Mesothelial cell of epicardium (in vitro differentiated cells): ENCODE measurements at places on chromosomes 16 and 17.

DNA sequence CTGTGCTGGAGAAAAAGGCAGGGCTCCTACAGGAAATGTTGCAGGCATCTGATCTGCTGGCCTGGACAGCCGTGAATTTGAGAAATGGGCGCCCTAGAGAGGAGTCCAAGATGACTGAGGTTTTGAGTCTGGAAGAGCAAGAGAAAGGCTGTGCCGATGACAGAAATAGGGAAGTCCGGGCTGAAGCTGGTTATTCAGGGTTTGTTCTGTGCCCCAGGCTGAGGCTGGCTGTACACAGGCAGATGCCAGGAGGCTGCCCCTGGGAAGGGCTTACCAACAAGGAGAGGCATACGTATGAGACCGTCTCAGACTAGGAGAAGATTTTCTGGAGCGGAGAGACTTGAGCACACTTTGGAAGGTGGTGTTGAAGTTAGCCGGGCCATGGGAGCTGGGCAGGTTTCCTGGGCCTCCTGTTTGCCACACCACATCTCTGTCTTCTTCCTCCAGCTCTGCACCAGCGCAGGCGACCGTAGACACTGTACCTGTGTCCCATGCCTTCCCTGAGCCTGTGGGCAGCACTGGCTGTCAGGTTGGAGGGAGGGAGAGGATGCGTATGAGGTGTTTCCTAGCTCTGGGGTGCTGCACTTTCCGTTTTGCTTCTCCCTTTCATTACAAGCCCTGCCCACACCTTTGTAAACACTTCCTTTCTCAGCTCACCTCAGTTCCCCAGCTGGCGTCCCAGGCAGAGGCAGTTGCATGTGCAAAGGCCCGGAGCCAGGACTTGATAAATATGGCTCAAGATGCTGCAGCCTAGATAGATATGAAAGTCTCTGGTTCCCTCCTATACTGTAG is 80.8 kb downstream of the SPECC1 start:
- DNase-seq, result no peak

GRCh38 chr17:71273441-71273840 is 847.4 kb upstream of the SOX9 start:
- no peak for DNase-seq

DNA sequence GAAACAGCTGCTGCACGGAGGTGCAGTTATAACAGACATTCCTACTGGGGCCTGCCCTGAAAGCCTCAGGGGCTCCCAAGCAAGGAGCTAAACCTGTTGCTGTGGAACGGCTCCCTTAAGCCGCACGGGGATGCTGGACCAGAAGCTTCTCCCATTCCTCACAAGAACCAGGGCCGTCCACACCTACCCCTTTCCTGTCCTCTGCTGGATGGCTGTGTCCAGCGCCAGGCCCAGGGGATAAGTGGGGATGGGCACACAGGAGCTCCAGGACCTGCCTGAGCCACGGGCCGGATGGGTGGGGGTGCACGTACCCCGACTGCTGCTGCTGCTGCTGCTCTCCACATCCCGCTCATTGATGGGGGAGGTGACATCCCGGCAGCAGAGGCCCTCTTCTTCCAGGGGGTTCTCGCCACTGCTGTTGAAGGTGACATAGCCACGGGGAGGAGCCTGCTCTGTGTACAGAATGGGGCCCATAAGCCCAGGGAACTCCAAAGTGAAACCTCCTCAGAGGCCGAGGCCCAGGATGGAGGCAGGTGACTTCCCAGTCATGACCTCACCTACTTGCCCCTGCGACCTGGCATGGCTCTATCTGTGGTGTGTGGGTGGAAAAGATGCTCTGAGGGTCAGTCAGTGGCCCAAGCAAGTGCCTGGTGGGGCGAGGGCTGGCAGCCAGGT is 8.6 kb downstream of the NUDT16L1 start:
- DNase-seq, result no peak

DNA sequence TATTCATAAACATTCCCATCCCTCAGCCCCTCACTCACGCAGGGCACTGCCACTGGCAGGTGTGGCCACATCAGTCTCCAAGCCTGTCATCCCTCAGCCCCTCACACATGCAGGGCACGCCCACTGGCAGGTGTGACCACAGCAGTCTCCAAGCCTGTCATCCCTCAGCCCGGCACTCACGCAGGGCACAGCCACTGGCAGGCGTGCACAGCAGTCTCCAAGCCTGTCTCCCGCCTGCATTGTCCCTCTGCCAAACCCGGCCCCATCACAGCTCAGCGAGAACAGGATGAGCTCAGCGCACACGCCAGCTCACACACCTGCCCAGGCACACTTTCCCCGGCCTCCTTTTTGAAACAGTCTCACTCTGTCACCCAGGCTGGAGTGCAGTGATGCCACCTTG is 11.4 kb upstream of the KREMEN2 start:
- no peak for DNase-seq

GRCh38 chr17:35889241-35889640 is 9.1 kb upstream of the CCL5 start:
- no peak for DNase-seq

DNA sequence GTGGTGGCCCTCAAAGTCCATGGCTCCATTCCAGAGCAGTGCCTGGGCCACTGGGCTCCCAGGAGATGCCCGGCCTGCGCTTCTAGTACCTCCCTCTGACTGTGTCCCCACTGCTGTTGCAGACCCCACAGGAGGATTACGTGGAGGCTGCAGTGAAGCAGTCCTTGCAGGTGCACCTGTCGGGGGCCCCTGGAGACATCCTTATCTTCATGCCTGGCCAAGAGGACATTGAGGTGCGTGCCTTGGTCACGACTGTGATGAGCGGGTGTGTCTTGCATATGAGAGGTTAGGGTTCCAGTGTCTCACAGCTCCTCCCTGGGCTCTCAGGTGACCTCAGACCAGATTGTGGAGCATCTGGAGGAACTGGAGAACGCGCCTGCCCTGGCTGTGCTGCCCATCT is 11.3 kb downstream of the DHX38 start:
- no peak for DNase-seq

GRCh38 chr17:77385750-77386501 is 245.2 kb downstream of the SEC14L1 start:
- no peak for DNase-seq

GRCh38 chr17:17763136-17763535 is 73.7 kb downstream of the SREBF1 start:
- DNase-seq, result no peak

GRCh38 chr16:28324235-28324886 is 32.0 kb downstream of the SBK1 start:
- no peak for DNase-seq

GRCh38 chr17:1617620-1618174 is 10.9 kb downstream of the SLC43A2 start:
- no peak for DNase-seq

GRCh38 chr16:77647726-77648125 is 74.6 kb upstream of the NUDT7 start:
- no peak for DNase-seq

DNA sequence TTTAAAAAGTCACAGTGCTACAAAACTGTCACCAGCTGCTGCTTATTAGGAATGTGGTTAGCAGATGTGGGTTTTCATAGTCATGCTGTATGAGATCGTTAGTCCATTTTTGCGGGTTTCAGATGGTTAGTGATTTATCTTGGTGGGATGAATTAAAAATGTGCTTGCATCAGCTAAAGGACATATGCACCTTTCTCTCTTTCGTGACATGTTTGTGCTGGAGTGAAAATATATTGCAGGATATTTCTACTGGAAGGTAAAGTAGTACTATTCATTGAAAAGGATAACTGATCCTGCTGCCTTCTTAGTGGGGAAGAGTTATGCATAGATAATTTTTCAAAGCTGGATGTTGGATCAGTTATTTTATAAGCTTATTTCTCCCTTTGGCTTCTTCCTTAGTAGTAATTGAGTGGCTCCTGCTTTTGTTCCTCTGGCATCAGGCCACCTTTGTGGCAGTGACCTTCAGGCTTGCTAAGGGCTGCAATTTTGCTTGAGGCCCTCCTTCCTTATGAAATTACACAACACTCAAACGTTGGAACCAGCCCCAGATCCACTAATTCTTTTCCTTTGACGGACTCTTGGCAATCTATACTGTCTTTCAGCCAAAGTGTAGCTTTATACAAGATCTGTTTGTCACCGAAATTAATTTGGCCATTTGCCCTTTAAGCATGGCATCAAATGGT is 7.5 kb upstream of the SNTB2 start:
- DNase-seq, result no peak

GRCh38 chr17:43020789-43021740 is 1.1 kb downstream of the VAT1 start:
- no peak for DNase-seq

GRCh38 chr17:12242345-12242954 is 221.8 kb downstream of the MAP2K4 start:
- DNase-seq, result no peak

GRCh38 chr17:64661976-64662773 is at the start of gene SMURF2:
Gene SMURF2, minus strand, starts transcription at chr17:64662307. Its CDS starts 427 bp downstream, at chr17:64661880.
- DNase-seq, result peak; percentile 73

DNA sequence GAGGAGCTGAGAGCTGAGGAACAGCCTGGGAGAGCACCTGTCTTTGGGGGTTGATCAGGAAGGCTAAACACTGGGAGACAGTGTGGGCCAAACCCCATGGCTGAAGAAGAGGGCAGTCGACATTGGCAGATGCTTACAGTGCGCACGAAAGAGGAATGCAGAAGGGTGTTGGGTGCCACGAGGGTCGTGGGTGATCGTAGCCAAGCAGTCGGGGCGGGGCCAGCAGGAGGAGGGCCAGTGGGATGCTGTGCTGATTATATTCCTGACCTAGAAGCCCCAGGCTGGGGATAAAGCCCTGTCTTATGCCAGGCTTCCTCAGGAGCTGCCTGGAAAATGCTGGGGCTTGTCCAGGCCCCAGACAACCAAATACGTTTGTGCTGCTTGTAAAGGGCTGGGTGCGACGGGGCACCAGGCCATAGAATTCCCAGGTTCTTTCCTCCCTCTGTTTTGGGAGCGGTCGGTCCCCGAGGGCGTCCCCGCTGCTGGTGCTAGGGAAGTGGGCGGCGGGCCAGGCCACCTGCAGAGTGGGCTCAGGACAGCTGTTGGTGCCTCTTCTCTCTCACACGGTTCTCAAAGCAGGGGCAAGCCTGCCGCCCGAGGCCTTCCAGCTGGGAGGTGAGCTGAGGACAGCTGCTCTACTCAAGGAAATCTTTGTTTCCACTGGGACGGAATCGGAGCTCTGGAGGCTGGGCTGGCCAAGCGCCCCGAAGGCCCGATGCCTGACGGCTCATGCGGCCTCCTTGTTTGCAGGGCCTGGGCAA is 10.0 kb downstream of the C1QTNF1 start:
- DNase-seq, result no peak

- no peak for DNase-seq
These were observed 7.5 kb downstream of the ASPSCR1 start for GRCh38 chr17:81984773-81985410.

GRCh38 chr17:57940231-57940630 is 15.0 kb downstream of the CUEDC1 start:
- DNase-seq, result no peak

GRCh38 chr17:81840826-81841778 is 6.3 kb upstream of the PPP1R27 start:
- no peak for DNase-seq

GRCh38 chr17:17893801-17894644 is 57.2 kb upstream of the SREBF1 start:
- no peak for DNase-seq

GRCh38 chr16:71973001-71973400 is 27.2 kb downstream of the PKD1L3 start:
- no peak for DNase-seq

DNA sequence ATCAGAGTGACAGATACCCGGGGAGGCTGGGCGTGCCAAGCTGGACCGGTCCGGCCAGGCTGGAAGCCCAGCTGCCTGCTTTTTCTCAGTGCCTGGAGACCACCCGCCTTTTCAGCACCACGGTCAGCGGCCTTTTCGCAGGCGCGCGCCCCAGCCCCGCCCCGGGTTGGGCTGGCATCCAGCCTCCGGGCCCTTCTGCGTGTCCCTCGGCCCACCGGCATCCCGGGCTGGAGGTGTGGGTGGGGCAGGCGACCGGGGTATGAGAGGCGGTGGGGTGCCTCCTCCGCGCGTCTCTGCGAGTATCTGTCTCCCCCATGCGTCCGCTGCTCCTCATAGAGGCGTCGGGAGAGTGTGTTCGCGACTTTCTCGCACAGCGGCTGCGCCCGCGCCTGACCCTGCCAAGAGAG is 102.5 kb downstream of the MRM1 start:
- peak; percentile 77 for DNase-seq

GRCh38 chr16:85593494-85594221 is 19.5 kb upstream of the GSE1 start:
- no peak for DNase-seq

DNA sequence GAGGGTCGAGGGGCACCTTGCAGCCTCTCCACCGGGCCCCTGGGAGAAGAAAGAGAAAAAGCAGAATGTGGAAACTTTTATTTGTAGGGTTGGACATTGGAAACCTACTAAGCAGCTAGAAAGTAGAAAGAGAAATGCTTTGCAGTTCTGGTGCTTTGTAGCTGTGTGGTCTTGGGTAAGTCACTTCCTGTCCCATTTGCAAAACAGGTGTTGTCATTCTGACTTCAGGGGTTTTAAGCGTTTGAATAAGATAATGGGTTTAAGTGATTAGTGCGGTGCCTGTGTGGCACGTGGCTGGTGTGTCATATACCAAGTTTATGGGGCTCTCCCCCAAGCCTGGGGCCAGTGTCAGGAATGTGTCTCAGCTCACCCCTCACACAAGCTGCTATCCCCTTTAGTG is 1.6 kb downstream of the CA4 start:
- DNase-seq, result no peak

DNA sequence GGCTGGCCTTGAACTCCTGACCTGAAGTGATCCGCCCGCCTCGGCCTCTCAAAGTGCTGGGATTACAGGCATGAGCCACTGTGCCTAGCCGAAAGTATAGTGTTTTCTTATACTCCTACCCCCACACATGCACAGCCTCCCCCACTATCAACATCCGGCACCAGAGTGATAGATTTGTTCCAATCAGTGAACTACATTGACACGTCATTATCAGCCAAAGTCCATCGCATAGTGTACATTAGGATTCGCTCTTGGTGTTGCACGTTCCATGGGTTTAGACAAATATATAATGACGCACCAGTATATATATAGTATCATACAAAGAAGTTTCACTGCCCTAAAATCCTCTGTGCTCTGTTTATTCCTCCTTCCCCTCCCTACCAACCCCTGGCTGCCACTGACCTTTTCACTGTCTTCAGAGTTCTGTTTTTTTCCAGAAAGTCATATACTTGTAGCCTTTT is 11.9 kb upstream of the TM4SF5 start:
- DNase-seq, result no peak

- no peak for DNase-seq
These were observed 2.9 kb downstream of the E4F1 start for GRCh38 chr16:2226245-2226793.

- DNase-seq, result no peak
These were observed 56.4 kb upstream of the SLC25A19 start for GRCh38 chr17:75345514-75346167.

- no peak for DNase-seq
These were observed 105.4 kb downstream of the ZNF423 start for GRCh38 chr16:49750341-49751000.
